ENCODE measurements at places on chromosomes 2 and 18.

- no peak for DNase-seq
Measured at GRCh38 chr2:101500180-101500579, 25.3 kb upstream of the RFX8 start.

GRCh38 chr2:215028231-215028630 lies 110.2 kb downstream of the ABCA12 start:
- no peak for DNase-seq

GRCh38 chr2:42106257-42106816 lies 58.5 kb downstream of the PKDCC start:
- DNase-seq, result no peak

GRCh38 chr2:179275253-179276012 lies 10.8 kb upstream of the SESTD1 start:
- DNase-seq, result no peak

Data from naive B cell (primary cell).